ENCODE measurements at places on chromosomes 4 and X. TPM values are rescaled to one million over a fixed set of nuclear protein-coding genes. Genes with fewer than 3 reads are reported as not detected.

CLDN2 gene
- total RNA-seq = not detected

KLHL2 gene
- 14.3 TPM for total RNA-seq

NOX1 gene
- total RNA-seq = not detected

HPGDS gene
- not detected for total RNA-seq

NWD2 gene
- not detected for total RNA-seq

ZNF185 gene
- 11.3 TPM for total RNA-seq

DUX4 gene
- not detected for total RNA-seq

GRCh38 chr4:79048878-79049277 lies 109.6 kb upstream of the PAQR3 start:
- H3K4me1 ChIP-seq = no peaks in the 10 kb centered on the region
- H3K36me3 ChIP-seq = no peaks in the 10 kb centered on the region
- H3K27ac ChIP-seq = no peak overlapping the region
- DNase-seq = no peak

DNA sequence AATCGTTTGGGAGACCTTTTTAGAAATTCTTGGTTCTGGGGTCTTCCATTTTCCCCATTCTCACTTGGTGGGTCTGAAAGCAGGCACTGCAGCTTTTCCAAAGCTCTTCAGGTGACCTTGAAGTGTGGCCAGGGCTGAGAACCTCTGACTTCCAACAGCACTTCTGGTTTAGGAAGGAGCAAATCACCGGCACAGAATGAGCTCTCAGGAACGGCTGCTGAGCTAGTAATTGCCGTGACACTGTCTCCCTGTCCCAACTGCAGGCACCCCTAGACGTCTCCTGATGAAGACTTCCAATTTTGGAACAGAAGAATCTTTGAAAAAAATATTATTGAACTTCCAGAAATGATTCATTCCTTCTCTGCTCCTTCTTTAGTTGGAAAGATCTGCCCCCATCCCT lies 31.3 kb downstream of the CD38 start:
- no peak overlapping the region for H3K4me3 ChIP-seq
- H3K36me3 ChIP-seq = no peaks in the 10 kb centered on the region
- no peaks in the 10 kb centered on the region for H3K4me1 ChIP-seq
- DNase-seq = no peak
- no peaks in the 10 kb centered on the region for H3K27me3 ChIP-seq
- H3K27ac ChIP-seq = no peak overlapping the region

GRCh38 chr4:103457566-103457965 lies 259.4 kb upstream of the CENPE start:
- no peak overlapping the region for H3K27ac ChIP-seq
- H3K36me3 ChIP-seq = no peaks in the 10 kb centered on the region
- no peak overlapping the region for H3K4me3 ChIP-seq
- no peak for DNase-seq
- no peaks in the 10 kb centered on the region for H3K27me3 ChIP-seq
- H3K4me1 ChIP-seq = no peaks in the 10 kb centered on the region

DNA sequence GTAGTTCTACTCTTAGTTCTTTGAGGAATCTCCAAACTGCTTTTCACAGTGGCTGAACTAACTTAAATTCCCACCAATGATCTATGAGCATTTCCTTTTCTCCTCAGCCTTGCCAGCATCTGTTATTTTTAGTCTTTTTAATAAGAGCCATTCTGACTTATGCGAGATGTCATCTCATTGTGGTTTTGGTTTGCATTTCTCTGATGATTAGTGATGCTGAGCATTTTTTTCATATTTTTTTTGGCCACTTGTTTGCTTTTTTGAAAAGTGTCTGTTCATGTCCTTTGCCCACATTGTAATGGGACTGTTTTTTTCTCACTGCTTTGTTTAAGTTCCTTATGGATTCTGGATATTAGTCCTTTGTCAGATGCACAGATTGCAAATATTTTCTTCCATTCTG lies 21.5 kb upstream of the PHKA1 start:
- no peaks in the 10 kb centered on the region for H3K27me3 ChIP-seq
- no peaks in the 10 kb centered on the region for H3K36me3 ChIP-seq
- no peak overlapping the region for H3K4me3 ChIP-seq
- no peak overlapping the region for H3K27ac ChIP-seq

DNA sequence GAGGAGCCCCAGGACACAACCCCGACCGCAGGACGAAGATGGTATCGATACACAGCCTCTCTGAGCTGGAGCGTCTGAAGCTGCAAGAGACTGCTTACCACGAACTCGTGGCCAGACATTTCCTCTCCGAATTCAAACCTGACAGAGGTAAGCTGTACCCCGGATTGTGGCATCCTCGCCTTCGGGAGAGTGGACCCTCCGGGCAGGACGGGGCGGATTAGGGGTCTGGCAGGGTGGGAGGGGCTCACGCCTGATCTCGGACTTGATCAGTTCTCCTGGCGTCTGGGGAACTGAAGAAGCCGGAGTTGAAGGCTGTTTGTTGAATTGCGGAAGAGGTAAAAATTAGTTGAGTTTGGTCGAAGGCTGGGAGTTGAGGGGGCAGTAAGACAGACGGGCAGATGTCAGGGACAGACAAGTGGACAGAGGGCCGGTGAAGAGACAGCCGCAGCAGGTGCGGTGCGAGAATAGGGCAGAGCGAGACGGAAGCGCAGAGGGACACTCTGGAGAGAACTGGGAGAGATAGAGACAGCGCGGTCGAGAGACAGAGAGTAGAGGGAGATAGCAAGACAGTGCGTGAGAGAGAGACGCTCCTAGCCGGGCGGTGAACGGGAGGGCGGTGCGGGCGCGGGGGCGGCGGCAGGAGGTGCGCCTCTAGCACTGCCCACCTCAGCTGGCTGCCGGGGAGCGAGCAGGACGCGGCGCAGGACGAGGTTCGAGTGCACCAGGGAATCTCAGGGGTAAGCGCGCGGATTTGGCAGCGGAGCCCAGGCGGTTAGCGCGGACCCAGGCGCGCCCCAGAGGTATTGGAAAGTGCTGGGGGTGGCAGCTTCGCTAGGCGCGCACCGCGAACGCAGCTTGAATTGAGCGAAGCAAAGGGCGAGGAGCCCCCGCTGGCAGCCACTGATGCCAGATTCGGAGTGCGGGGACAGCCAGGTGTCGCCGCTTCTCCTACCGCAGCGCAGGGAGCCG lies 23.9 kb downstream of the ARHGAP36 start:
- H3K36me3 ChIP-seq = peaks cover 16% of the 10 kb centered on the region
- no peak overlapping the region for H3K27ac ChIP-seq
- peak overlapping the region; percentile 90 for H3K4me3 ChIP-seq
- peaks cover 45% of the 10 kb centered on the region for H3K27me3 ChIP-seq

GRCh38 chr4:124530464-124531077 lies 182.0 kb downstream of the ANKRD50 start:
- no peak overlapping the region for H3K27ac ChIP-seq
- no peak overlapping the region for H3K4me3 ChIP-seq
- H3K36me3 ChIP-seq = no peaks in the 10 kb centered on the region
- no peaks in the 10 kb centered on the region for H3K4me1 ChIP-seq

DNA sequence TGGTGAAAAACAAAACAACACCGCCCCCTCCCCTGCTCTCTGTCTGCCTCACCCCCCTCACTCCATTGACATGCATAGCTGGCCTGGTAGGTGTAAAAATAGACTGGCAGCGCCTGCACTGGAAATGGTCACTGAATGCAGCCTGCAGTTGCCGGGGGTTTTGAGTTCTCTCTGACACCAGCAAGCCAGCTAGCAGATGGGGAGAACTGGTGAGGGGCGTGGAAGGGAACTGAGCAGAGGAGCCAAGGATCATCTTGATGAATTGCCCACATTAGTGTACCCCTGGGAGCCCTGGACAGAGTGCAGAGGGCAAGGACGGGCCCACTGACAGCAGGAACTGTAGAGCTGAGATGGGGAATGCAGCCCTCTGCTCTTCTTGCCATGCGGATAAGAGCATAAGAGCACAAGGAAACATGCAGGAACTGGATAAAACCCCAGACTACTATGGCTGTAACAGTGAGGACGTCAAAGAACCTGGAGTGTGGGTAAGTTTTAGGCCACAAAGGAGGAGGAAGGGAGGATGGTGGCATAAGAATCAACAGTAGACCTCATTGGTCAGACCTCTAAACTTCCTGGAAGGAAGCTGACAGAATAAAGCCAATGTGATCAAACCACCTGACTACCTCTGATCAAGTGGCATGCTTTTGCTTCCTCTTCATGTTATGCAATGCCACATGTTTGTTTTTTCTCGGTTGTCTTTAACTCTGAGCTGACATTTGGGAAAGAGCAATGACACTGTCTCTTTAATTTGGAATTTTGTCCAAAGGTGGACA lies 96.3 kb downstream of the ANK2 start:
- DNase-seq = peak; percentile 73
- peak overlapping the region; percentile 10 for H3K27ac ChIP-seq
- no peaks in the 10 kb centered on the region for H3K27me3 ChIP-seq
- peak overlapping the region; percentile 53 for H3K4me3 ChIP-seq
- peaks cover 11% of the 10 kb centered on the region for H3K4me1 ChIP-seq
- H3K36me3 ChIP-seq = peaks cover 14% of the 10 kb centered on the region

DNA sequence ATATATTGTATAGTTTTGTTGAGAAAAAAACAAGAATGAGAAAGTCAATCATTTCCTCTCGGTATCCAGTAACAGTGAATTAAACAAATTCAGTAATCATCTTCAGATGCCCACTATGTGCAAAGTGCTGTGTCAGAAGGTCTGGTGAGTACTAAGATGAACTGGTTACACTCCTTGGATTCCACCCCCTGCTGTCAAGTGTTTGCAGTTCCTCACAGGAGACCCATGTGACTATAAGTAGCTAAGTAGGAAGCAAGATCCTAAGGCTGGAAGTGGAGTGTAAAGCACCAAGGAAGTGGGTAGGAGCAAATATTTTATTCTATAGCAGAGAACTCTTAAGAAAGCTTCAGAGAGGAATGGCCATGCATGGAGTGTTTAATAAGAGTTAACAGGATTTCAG lies 73.6 kb downstream of the SNX25 start:
- H3K27ac ChIP-seq = no peak overlapping the region
- no peak for DNase-seq
- no peaks in the 10 kb centered on the region for H3K4me1 ChIP-seq
- no peaks in the 10 kb centered on the region for H3K36me3 ChIP-seq
- H3K4me3 ChIP-seq = no peak overlapping the region

DNA sequence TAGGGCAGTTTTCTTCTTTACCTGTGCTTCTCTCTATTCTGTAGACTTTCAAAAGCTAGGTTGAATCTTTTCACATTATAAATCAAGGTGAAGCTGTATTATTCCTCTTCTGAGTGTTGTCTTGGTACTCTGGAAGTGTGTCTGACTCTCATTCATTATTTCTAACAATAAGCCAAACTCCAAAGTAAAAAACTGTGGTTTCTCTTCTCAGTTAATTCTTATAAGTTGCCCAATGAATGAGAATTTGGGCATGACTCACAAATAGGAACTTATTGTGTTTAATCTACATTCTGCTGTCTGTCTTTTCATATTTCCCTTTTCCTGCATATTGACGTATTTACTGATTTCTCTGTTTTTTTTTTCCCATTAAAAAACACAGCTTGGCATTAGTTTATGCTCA lies 714.5 kb downstream of the CCSER1 start:
- no peaks in the 10 kb centered on the region for H3K27me3 ChIP-seq
- no peaks in the 10 kb centered on the region for H3K4me1 ChIP-seq
- H3K36me3 ChIP-seq = no peaks in the 10 kb centered on the region
- no peak for DNase-seq

DNA sequence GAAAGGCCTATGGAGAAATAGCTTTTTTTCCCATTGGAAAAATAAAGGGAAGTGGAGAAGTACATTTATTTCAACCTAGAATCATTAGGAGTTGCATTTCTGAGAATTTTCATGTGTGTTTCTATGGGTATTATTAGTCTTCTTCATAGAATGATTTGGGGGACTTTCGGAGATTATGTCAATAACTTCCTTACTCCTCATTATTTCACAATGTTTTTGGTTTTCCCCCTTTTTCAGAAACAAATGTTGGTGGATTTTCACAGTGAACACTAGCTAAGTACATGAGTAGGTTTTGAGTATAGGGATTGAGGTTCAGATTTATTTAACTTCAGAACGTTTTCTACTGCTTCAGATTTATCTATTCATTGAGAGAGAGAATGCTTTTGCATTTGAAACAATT lies 54.0 kb downstream of the SH3BGRL start:
- H3K27me3 ChIP-seq = no peaks in the 10 kb centered on the region
- H3K36me3 ChIP-seq = no peaks in the 10 kb centered on the region
- H3K4me3 ChIP-seq = no peak overlapping the region
- H3K27ac ChIP-seq = no peak overlapping the region
- H3K4me1 ChIP-seq = no peaks in the 10 kb centered on the region

GRCh38 chrX:19750028-19750782 lies 137.2 kb downstream of the SH3KBP1 start:
- H3K27me3 ChIP-seq = no peaks in the 10 kb centered on the region
- no peak for DNase-seq
- peaks cover 8% of the 10 kb centered on the region for H3K36me3 ChIP-seq
- H3K4me3 ChIP-seq = no peak overlapping the region
